Tibial nerve (tissue), 4 donors: ENCODE measurements at places on chromosomes 6 and 20.

- DNase-seq = no peak
Measured at GRCh38 chr6:24929242-24929641, 6.5 kb downstream of the RIPOR2 start.

GRCh38 chr6:35049156-35049735, 91.9 kb downstream of the TCP11 start:
- DNase-seq = no peak

DNA sequence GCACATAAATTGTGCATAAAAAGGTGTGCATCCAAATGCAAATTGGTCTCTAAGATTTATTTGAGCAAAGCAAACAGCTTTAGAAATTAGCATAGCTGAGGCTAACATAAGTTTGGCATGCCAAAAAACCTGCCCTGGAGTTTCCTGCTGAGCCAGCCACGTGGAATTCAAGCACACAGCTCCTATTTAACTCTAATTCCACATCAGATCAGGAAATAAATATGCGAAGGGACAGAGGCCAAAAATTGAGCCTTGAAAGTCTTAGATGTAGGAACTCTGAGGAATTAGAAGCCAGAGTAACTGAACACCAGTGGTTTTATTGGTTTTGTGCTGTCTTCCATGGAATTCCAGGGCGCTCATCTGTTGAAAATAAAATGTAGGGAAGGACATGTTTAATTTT, 19.6 kb downstream of the SOBP start:
- DNase-seq = no peak

GRCh38 chr6:113271437-113271836, 585.7 kb upstream of the MARCKS start:
- DNase-seq = no peak

GRCh38 chr20:48861444-48861843, 33.6 kb upstream of the PREX1 start:
- DNase-seq = no peak

GRCh38 chr20:25061103-25061799, 3.3 kb upstream of the ACSS1 start:
- no peak for DNase-seq

- no peak for DNase-seq
Measured at GRCh38 chr6:35677456-35677855, 11.3 kb downstream of the FKBP5 start.

DNA sequence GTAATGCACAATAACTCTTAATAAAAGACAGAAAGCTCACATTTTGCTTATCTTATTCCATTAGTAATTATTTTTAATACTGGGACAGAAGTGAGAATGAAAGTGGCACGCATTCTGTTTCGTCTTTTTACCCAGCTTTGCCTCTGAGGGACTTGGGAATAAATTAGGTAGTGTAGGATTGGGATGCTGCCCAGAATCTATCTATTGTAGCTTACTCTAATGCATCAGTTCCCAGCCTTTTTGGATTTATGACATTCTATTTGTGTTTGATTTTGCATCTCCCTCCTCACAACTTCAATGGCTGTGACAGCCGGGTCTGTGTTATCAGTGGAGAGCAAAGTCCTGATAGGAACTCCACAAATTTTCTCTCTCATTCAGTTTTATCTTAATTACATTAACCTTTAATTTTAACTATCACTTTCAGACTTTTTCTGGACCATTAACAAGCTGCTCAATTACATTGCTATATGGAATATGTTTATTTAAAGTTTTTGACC, 62.9 kb upstream of the TULP4 start:
- no peak for DNase-seq

- no peak for DNase-seq
Measured at GRCh38 chr6:100987556-100987955, 106.4 kb upstream of the ASCC3 start.

GRCh38 chr6:161038229-161039031, 46.9 kb downstream of the MAP3K4 start:
- DNase-seq = no peak

GRCh38 chr20:49381558-49382493, 100.6 kb downstream of the KCNB1 start:
- peak; percentile 79 for DNase-seq

DNA sequence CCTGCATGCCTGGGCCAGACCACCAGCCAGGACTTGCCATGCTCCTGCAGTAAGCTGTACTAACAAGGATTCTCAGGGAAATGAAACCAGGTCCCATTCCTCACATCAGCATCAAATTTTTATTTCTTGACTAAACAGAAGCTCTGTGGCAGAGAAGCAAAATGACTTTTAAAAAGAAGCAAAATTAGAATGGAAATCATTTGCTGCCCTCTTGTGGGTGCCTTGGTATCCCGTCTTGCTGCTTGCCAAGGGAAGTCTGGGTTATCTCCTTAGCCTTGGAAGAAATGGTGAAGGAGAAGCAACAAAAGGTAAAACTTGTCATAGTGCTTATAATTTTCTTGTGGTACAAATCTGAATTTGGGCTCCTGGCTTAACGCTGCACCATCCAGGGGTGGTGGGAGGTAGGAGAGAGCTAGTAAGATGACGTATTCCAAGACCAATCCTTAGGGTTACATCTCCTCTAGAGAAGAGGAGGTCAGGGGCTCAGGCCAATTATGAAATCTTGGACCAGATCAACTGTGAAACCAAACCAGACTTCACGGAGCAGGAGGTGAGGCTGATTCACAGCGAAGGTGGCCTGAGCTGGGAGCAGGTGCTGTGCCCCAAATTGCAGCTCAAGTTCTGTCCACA, 107.5 kb downstream of the FAXC start:
- DNase-seq = no peak

- DNase-seq = no peak
Measured at GRCh38 chr20:56630086-56630493, 984 bp downstream of the TFAP2C start.

GRCh38 chr6:24660105-24660504, 6.6 kb downstream of the TDP2 start:
- DNase-seq = no peak

GRCh38 chr6:134094441-134094840, 42.0 kb upstream of the SLC2A12 start:
- DNase-seq = no peak

DNA sequence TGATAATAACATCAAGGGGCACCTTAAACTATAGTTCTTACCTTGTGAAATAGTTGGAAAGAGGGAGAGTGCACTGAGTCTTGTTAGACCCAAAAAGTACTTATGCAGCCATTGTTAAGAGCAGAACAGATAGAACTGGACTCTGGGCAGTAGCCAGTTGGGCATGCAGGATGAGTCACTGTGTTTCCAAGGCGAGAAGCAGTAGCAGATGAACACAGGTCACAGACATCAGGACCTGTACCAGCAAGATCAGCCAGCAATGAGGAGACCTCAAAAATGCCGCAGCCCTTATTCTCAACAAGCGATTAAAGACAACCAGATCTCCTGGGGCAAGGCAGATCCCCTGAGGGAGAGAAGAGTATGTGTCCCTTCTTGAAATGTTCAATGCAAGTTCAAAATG, 79.0 kb downstream of the SAMD3 start:
- no peak for DNase-seq

DNA sequence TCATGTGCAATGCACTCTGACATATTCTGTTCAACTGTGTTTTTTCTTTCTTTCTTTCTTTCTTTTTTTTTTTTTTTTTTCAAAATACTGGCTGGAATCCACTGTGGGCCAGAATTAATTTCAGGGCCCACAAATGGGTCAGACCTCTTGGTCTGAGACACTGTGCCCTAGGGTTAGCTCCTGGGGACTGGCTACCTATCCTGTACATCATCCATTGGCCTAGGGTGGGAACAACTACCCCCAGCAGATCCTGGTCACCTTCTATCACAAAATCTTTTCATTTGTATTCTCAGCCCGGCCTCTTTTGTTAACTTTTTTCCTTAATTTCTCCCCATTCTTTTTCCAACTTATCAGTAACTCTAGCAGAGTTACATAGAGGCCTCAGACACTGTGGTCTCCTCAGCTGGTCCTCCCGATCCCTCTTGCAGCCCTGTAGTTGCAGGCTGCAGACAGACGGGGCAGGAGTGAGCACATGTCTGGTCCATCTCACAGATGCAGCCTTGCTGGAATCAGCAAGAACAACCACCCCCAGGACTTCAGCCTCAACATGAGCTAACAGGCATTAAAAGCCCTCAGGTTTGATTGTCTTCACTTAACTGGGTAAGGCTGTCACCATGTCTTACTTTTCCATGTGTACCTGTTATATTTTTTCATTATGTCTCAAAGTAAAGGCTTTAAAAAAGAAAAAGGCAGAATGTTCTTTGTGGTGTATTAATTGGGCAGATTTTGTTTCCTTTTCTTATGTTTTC, 41.3 kb downstream of the TXLNB start:
- DNase-seq = no peak

DNA sequence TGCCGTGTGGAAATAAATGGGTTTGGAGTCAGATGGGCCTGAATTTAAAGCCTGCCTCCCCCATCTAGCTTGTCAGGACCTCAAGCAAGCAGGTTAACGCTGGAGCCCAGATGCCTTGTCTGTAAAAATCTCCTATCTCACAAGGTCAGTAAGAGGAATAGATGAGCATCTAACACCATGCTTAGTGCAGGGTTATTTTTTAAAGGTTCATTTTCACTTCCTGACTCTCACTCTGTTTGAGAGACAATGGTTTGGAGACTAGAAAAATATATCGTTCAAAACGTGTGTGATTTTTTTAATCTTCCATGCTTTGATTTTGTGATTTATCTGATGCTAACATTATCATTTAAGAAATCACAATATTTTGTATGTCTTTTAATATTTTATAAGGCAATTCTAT, 114.0 kb upstream of the TAB2 start:
- DNase-seq = no peak
